ENCODE measurements at places on chromosomes 13 and 19.

GRCh38 chr13:106110241-106110855 is 425.1 kb downstream of the EFNB2 start:
- no peak for DNase-seq

- DNase-seq = no peak
Observed at GRCh38 chr13:34772881-34773280, 169.2 kb upstream of the NBEA start.

GRCh38 chr13:52780092-52780491 is 40.5 kb upstream of the CNMD start:
- DNase-seq = no peak

DNA sequence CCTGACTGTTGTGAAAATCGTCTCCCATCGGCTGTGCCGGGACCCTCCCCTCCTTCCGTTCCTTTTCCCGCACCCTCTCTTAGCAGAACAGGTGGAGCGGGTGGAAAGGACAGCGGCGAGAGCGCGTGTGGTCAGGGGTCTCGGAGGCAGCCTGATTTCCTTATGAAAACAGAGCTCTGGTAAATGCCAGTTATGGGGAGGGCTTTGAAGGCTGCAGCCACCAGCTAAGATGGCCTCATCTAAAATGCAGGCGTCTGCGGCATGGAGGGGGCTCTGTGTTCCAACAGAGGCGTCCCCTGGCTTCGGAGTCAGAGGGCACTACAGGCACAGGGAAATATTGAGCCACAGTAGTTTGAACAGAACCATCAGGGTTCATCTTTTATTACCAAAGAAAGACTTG is 93.8 kb upstream of the SOX1 start:
- no peak for DNase-seq

- DNase-seq = no peak
Observed at GRCh38 chr13:80040196-80040980, 300.5 kb downstream of the SPRY2 start.

GRCh38 chr19:16428372-16429036 is 43.3 kb downstream of the EPS15L1 start:
- DNase-seq = no peak

DNA sequence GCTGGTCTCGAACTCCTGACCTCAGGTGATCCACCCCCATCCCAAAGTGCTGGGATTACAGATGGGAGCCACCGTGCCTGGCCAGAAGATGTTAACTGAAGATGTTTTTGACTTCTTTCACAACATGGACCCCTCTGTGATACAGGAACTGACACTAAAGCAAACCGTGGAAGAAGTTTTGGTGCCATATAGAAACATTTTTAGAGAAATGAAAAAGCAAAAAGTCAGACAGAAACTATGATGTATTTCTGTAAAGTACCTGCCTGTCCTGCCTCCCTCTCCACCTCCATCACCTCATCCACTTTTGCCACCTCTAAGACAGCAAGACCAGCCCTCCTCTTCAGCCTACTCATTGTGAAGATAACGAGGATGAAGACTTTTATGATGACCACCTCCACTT is 11.3 kb downstream of the FBXO27 start:
- DNase-seq = no peak

DNA sequence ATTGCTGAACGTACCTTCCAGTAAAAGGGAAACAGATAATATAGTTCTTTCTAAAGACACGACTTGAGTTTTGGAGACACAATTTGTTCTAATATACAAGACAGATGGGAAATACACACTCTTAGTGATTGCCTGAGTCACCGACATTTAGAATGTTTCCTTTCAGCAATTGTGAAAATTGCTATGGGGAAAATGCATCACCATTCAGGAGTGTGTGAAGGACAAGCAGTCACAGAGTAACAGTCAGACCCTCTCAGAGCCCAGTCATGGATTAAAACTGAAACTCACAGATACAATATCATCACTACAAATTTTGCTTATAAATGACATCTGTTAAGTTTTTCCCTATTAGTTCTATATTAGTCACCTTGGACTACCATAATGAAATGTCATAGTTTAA is 286.1 kb downstream of the SPRY2 start:
- no peak for DNase-seq

DNA sequence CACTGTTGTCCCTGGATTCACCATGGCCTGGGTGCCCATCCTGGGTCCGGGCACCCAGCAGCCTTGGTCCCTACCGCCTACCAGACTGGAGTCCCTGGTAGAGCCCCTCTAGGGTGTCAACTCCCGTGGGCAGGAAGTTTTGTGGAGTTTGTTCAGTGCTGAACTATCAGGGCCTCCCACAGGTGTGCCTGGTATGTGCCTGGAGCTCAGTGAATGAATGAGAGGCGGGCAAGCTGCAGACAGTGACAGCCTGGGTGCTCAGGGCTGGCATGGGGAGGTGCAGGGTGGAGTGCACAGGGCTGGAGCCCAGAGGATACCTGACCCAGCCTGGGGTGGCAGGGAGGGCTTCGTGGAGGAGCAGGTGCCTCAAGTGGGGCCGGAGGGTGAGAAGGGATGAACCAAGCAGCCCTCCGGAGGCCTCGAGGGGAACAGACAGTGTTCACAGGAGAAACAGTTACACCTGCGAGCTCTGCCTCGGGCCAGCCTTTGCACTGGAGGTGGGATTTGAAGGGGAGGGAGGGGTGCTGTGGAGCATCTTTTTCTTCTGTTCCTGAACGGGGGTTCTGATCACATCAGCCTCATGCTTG is 29.6 kb downstream of the PAK4 start:
- no peak for DNase-seq

GRCh38 chr19:20661150-20661819 is at the start of gene ZNF626:
TSS of gene ZNF626 (minus strand) at chr19:20661571. CDS start at chr19:20661446, 125 bp downstream.
- no peak for DNase-seq

GRCh38 chr13:110388108-110388943 is 81.2 kb downstream of the COL4A2 start:
- DNase-seq = no peak

- DNase-seq = no peak
Observed at GRCh38 chr13:27973961-27974662, 5.0 kb upstream of the CDX2 start.

GRCh38 chr19:17570791-17571190 is 15.3 kb downstream of the COLGALT1 start:
- DNase-seq = no peak

GRCh38 chr19:38003438-38004185 is 96.6 kb downstream of the SIPA1L3 start:
- DNase-seq = no peak

GRCh38 chr19:41783612-41784011 is 12.8 kb upstream of the CEACAM3 start:
- no peak for DNase-seq

Data from cortex of kidney (tissue), 1 donor.